Transverse colon (tissue), 4 donors: ENCODE measurements at places on chromosomes 4 and X. TPM values are rescaled to one million over a fixed set of nuclear protein-coding genes. Genes with fewer than 3 reads are reported as not detected.

DNA sequence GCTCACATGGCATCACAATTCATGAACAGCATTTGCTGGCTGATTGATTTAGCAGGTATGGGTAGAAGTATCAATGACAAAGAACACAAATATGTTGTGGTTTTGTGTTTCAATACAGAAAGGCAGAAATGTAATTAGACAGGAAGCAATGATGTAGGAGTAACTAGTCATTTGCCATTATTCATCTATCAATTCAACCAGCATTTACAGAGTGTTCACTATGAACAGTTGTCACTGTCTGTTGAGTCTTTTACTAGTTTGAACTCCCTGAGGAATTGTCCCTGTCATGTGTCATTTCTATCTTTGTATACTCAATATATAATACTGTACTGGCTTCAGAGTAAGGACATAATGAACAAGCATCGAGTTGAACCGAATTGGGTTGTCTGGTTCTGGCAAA lies 51.5 kb upstream of the ARHGAP24 start:
- H3K4me1 ChIP-seq, result no peaks in the 10 kb centered on the region
- H3K27me3 ChIP-seq, result no peaks in the 10 kb centered on the region
- H3K36me3 ChIP-seq, result no peaks in the 10 kb centered on the region
- no peak overlapping the region for H3K4me3 ChIP-seq

- peak; percentile 37 for DNase-seq
- no peaks in the 10 kb centered on the region for H3K36me3 ChIP-seq
- H3K27me3 ChIP-seq, result no peaks in the 10 kb centered on the region
- peaks cover 18% of the 10 kb centered on the region for H3K4me1 ChIP-seq
- peak overlapping the region; percentile 98 for H3K27ac ChIP-seq
- H3K4me3 ChIP-seq, result peak overlapping the region; percentile 98
Measured at GRCh38 chr4:83012200-83012686, 1.6 kb upstream of the LIN54 start.

DNA sequence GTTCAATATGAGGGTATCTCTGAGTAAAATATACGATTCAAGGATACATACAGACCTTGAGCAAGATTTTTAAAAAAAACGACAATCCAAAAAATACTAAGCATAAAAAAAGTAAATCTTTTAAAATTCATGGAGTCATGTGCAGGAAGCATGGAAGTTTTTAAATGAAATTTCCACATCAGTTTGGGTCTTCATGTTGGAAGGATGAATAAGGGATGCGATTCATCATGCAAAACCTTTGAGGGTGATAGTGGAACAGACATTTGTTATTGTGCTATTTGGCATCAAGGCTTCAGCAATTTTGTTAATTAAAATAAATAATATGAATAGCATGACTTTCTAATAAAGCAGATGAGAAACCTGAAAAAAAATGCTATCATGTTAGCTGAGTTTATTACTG lies 815.0 kb upstream of the PCDH10 start:
- H3K27me3 ChIP-seq, result no peaks in the 10 kb centered on the region
- no peak overlapping the region for H3K27ac ChIP-seq
- no peak for DNase-seq
- no peak overlapping the region for H3K4me3 ChIP-seq
- H3K36me3 ChIP-seq, result no peaks in the 10 kb centered on the region

- no peak overlapping the region for H3K4me3 ChIP-seq
- H3K27me3 ChIP-seq, result no peaks in the 10 kb centered on the region
- no peaks in the 10 kb centered on the region for H3K36me3 ChIP-seq
- peak overlapping the region; percentile 88 for H3K27ac ChIP-seq
- peaks cover 9% of the 10 kb centered on the region for H3K4me1 ChIP-seq
- DNase-seq, result peak; percentile 44
Measured at GRCh38 chr4:40516651-40517050, 113.0 kb downstream of the RBM47 start.

- H3K36me3 ChIP-seq, result no peaks in the 10 kb centered on the region
- no peak overlapping the region for H3K4me3 ChIP-seq
- no peak overlapping the region for H3K27ac ChIP-seq
Measured at GRCh38 chrX:134520860-134521390, 61.0 kb downstream of the HPRT1 start.

DNA sequence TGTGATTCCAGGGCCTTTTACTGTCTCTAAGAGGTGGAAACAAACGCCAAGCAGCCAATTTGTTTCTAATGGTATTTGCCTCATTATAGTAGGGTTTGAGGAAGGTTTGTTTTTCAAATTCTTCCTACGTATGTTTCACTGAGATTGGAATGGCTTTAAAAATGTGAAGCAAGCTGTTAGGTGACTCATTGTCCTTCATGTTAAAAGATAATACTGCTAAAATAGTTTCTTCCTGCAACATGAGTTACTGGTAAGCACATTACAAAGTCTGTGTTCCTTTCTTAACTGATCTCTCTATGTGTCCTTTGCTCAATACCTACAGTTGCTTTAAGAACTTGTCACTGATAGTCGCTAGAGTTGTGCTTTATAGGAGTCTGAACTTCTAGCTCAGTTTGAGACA lies 1183.9 kb downstream of the RPA4 start:
- no peak overlapping the region for H3K4me3 ChIP-seq
- H3K4me1 ChIP-seq, result no peaks in the 10 kb centered on the region
- no peaks in the 10 kb centered on the region for H3K36me3 ChIP-seq
- DNase-seq, result no peak
- H3K27ac ChIP-seq, result no peak overlapping the region

- no peak overlapping the region for H3K4me3 ChIP-seq
- H3K4me1 ChIP-seq, result no peaks in the 10 kb centered on the region
- H3K27me3 ChIP-seq, result no peaks in the 10 kb centered on the region
- H3K36me3 ChIP-seq, result no peaks in the 10 kb centered on the region
- H3K27ac ChIP-seq, result no peak overlapping the region
- DNase-seq, result no peak
Measured at GRCh38 chr4:30454504-30454903, 265.7 kb upstream of the PCDH7 start.

DNA sequence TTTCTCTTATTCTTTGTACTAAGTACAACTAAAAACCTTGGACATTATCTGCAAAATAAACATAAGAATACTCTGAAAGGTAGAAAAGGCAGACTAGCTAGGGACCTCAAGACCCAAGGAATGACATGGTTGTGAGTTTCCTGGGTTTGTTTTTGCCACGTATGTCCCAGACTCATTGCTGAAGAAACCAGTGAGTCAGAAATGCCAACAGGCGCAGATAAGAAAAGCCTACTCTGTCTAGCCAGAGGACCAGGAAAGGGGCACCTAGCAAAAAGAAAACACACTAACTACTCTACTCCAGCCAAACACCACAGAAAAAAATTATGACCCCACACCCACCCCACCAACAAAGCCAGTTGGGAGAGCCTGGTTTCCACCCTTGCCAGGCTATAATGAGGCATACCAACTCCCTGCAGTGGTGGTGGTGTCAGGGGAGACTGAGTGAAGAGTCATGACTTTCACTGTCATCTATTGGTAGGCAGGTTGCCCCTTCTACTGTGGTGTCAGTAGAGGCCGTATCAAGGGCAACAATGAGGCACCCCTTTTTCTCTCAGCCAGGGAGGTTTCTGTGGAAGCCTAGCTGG lies 10.9 kb downstream of the MTMR1 start:
- no peaks in the 10 kb centered on the region for H3K4me1 ChIP-seq
- no peaks in the 10 kb centered on the region for H3K36me3 ChIP-seq
- H3K27ac ChIP-seq, result no peak overlapping the region
- no peaks in the 10 kb centered on the region for H3K27me3 ChIP-seq
- DNase-seq, result no peak

PCDH18 gene
- 22.5 TPM for total RNA-seq

DNA sequence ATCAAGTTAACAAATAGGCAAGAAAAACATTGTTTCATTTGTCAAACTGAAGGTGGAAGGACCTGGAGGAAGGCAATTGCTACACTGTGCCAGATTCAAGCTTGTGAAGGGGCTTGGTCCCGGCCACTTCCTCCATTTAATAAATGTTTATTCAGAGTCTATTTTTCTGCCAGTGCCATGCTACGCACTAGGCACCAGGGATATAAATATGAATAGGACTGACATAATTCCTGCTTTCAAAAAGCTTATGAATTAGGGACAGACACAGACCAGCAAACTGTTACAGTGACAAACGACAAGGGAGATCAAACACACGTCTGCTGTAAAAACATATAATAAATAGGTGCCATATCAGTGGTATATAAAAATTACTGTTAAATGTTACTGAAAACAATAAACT lies 571 bp downstream of the TLR6 start:
- peaks cover 3% of the 10 kb centered on the region for H3K4me1 ChIP-seq
- peak overlapping the region; percentile 77 for H3K27ac ChIP-seq
- H3K27me3 ChIP-seq, result no peaks in the 10 kb centered on the region
- H3K4me3 ChIP-seq, result peak overlapping the region; percentile 24
- no peaks in the 10 kb centered on the region for H3K36me3 ChIP-seq
- no peak for DNase-seq

- H3K4me1 ChIP-seq, result peaks cover 11% of the 10 kb centered on the region
- H3K4me3 ChIP-seq, result peak overlapping the region; percentile 70
- H3K27ac ChIP-seq, result peak overlapping the region; percentile 89
- DNase-seq, result no peak
Measured at GRCh38 chr4:156969101-156969500, 2.5 kb downstream of the PDGFC start.

DNA sequence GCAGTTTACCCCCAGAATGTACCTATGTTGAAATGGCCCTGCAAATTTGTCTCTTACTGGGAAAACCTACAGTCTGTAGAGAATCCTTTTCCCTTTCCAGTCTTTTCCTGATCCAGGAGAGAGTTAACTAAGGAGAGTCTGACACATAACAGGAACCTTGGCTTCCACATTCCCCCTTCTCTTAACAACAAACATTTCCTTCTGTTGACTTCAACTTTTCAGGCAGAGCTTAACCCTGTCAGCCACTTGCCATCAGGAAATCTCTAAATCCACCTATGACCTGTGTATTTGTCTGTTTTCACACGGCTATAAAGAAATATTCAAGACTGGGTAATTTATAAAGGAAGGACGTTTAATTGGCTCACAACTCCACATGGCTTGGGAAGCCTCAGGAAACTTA lies 45.6 kb upstream of the GPR78 start:
- H3K27ac ChIP-seq, result peak overlapping the region; percentile 45
- DNase-seq, result no peak
- peaks cover 11% of the 10 kb centered on the region for H3K4me1 ChIP-seq

ETFDH gene
- total RNA-seq, result 57.5 TPM
